A549 (cell line): ENCODE measurements at places on chromosomes 16 and 17. TPM values are rescaled to one million over a fixed set of nuclear protein-coding genes. Genes with fewer than 3 reads are reported as not detected.

The CLEC19A gene
- polyA plus RNA-seq, result 0.49 to 0.58 TPM (median 0.50 TPM) in 3 replicates

DNA sequence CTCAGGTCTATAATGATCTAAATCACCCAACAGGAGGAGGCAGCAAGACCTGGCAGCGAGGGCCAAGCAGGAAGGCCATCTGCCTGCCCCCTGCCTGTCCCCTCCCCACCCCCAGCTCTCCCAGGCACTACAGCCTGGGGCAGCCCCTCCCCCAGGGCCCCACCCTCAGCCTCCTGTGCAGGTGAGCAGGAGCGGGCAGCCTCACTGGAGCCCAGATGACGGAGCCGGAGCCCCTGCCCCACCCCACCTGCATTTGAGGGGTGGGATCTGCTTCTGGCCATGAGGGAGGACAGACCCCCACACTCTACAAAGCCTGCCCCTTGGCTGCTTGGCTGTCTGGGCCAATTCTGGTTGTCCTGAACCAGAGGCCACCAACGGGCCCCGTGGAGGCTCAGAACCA lies 12.4 kb upstream of the BAHCC1 start:
- no peak for DNase-seq

DNA sequence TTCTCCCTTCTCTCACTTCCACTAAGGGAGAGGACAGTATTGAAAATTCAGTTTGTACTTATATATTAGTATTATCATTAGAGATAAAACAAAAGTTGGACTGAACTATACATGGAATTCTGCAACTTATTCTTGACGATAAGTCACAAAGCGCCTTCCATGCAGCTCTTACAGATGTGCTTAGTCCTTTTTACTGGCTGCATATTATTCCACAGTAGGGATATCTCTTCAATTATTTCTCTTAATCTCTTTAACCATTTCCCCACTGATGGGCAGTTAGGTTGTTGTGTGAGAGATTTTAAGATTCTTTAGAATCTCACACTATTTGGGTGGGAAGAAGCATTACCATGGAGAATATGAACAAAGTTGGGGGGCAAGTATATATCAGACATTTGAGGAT lies 32.0 kb downstream of the PMFBP1 start:
- no peak for DNase-seq

The EVI2A gene
- polyA plus RNA-seq, result not detected in 3 replicates

The SALL1 gene
- polyA plus RNA-seq, result 0.04 to 0.21 TPM (median 0.13 TPM) in 3 replicates

GRCh38 chr17:68627956-68628575 lies 26.9 kb upstream of the FAM20A start:
- DNase-seq, result no peak

DNA sequence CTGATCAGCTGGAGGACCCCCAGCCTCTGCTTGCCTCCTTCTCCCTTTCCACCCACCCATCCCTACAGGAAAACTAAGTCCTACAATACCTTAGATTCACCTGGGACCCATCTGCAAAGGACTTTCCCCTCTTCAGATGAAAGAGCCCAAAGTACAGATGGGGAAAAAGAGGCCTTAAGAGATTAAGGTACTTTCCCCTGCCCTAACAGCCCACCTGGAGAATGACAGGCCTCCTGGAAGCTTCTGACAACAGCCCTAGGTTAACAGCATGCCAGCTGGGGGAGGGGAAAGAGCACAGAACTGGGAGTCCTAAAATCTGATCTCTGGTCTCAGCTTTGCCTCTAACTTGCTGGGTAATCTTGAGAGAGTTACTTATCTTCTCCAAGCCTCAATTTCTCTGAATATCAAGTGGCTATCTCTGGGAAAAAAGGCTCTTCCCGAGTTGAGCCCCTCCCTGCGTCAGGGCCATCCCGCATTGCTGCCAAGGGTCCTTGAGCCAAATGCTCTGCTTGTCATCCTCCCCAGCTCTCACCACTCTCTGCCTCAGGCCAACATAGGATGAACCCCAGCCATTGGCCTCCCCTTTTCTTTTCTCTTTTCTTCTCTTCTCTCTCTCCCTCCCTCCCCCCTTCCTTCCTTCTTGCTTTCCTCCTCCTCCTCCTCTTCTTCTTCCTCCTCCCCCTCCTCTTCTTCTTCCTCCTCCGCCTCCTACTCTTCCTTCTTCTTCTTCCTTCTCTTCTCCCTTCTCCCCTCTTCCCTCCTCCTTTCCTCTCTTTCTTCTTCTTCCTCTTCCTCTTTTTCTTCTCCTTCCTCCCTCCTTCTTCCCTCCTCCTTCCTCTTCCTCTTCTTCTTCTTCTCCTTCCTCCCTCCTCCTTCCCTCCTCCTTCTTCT lies 22.5 kb upstream of the SP6 start:
- no peak for DNase-seq
